Breast epithelium (tissue), 4 donors: ENCODE measurements at places on chromosomes 4 and X. TPM values are rescaled to one million over a fixed set of nuclear protein-coding genes. Genes with fewer than 3 reads are reported as not detected.

DNA sequence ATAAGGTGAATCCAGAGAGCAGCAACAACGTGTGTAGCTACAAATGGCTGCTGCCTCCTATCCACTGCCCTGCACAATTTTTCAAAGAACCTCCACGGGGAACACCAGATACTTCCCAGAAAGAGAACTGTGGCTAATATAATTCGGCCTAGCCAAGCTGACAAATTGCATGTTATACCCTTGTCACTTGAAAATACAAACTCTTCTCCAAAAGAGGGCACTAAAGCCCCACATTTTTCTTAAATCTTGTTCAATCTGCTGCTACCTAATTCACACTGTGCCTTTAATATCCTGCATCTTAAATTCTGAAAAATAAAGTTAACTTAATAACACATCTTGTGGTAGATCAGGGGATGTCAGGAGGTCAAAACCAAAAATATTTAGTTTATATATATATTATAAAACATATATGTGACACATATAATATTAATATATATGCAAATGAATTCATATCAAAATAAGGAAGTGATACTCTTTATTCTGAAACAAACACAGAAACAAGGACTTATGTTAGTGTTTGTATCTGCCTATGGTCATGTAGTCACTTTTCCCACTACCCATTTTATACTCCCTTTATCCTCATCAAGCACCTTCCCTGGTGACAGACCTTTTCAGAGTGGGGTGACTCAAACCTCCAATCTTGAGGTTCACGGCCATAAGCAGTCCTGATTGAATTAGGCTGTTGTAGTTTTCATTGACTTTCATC, 24.1 kb downstream of the CT45A1 start:
- no peak for DNase-seq

DNA sequence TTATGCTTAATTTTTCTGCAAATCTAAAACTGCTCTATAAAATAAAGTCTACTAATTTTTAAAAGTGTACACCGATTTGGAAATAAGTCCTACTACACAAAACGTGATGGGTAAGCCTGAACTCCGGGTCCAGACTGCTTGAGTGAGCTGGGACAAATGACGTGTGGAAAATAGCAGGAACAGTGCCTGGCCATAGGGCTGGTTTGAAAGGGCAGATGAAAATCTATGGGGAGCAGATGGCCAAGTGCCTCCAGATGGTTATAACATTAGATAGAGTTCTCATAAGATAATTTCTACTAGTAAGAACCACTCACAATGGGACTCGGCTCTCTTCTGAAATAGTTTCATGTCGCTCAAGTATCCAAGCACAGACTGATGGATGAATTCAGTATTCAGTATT, 52.5 kb downstream of the F11 start:
- DNase-seq, result no peak

DNA sequence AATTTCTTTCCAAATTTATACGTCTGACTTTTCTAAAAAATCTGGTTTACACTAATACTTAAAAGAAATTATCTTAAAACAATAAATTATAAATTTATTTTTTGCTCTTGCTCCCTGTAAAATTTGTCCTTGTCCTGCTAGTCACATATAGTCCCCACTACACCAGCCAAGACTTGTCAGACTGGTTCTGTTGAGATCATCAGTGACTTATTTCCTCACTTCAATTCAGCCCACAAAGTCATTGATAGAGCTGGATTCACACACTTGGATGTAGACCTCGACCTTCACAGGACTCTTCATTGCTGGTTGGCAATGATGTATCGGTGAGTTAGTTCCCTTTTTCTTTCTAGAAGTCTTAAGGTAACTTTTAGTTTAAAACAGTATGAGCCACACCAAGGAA, at the start of gene TMPRSS11E:
Gene TMPRSS11E (plus strand): TSS at position 263 of the 400 bp plus-strand sequence. CDS start 50 bp downstream, at position 313.
- no peak for DNase-seq

DNA sequence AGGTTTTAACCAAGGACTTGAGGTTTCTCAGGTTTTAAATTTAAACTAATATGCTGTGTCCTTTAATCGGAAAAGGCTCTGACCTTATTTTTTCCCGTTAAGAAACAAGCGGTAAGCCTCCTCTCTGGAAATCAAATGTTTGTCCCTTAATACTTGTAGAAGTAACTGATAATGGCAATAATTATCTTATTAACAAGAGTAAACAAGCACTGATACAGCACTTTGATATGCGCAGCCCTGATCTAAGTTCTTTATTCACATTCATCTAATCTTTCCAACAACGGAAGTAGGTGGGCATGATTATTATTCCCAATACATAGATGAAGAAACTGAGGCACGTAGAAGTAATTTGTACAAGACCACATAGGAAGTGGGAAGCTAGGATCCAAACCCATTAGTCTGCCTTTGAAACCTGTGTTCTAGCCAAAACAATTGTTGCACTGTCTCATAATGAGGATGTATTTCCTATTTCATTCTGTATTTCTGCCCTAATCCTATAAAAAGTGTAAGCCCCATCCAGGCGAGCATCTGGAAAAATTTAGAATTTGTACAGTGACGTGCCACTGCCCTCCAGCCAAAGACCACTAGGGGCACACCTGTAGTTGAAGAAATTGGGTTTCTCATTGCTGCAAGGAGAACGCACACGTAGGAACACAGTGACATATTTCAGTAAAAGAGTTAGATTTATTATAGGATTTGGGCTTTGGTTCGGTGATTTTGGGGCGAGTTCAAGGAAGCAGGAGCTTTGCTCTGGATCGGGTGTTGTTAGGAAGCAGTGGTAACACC, 606 bp downstream of the CXorf58 start:
- no peak for DNase-seq

The GPM6B gene
- total RNA-seq, result 35.7 TPM

GRCh38 chr4:25154594-25155265, 5.5 kb downstream of the SEPSECS start:
- DNase-seq, result no peak

- DNase-seq, result no peak
Observed at GRCh38 chr4:40124690-40125089, 68.0 kb downstream of the N4BP2 start.

GRCh38 chr4:101171747-101172146, 175.6 kb downstream of the PPP3CA start:
- DNase-seq, result no peak

- DNase-seq, result no peak
Observed at GRCh38 chrX:68355629-68355920, 77.7 kb downstream of the OPHN1 start.

- DNase-seq, result no peak
Observed at GRCh38 chrX:38968344-38969216, 167.3 kb downstream of the MID1IP1 start.

DNA sequence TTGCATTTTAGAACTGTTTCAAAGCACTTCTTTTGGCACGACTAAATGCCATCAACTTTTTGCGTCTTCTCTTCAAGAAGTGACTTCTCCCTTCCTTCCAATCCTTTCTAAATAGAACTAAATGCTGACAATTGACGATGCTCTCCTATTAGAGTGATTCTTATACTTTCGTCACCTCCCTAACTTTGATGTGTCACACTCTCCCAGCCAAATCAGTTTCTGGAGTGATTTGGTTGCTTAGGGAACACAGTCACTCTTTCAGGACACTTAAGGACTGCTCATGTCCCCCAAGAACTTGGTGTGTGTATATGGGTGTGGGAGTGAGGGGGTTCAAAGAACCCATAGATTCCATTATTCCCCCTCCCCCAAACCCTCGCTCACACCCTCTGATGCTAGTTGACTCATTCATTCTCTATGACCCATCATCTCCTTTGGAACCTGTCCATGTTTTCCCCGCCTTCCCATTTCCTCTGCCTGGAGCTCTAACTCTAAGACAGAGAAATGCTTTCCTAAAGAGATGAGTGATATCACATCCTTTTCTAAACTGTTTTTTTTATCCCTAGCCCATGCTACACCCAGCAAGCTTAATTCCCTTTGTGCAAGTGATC, 26.8 kb upstream of the AREG start:
- DNase-seq, result no peak

- DNase-seq, result no peak
Observed at GRCh38 chr4:140256941-140257340, 103.0 kb upstream of the MAML3 start.

DNA sequence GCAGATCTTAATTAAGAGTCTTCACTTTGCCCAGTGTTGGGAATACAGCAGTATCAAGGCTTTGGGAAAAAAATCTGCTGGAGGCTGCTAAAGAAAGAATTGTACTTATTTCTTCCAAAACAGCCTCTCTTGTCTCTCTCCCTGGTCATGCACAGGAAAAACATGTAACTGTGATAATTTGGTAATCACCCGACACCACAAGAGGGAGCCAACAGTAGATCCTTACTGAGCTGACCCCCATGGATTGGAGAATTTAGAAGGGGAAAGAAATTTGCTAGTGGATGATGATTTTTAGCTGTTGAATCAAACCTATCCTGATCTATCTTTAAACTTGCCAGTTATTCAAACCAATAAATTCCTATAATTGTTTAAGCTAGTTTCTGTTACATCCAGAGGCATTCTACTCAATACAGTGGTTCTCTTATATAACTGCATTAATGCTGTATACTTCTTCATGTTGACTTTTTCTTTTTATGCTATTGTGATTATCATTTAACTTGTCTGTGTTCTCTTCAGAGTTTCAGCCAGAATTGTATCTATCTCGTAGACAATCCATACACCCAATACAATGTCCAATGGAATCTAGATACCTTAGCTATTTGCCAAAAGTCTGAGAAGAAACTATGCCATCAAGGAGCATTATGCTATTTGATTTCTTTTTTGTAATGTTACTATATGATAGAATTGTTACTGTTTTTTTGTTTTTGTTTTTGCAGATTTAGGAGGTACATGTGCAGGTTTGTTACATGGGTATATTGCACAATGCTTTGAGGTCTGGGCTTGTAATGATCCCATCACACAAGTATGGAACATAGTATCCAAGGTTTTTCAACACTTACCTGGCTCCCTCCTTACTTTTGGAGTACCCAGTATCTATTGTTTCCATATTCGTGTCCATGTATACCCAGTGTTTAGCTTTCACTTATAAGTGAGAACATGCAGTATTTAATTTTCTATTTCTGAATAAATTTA, 31.3 kb upstream of the ARHGEF38 start:
- no peak for DNase-seq

The RBM46 gene
- not detected for total RNA-seq

GRCh38 chrX:30995060-30995700, 76.7 kb downstream of the FTHL17 start:
- no peak for DNase-seq

The FAT4 gene
- 25.1 TPM for total RNA-seq

DNA sequence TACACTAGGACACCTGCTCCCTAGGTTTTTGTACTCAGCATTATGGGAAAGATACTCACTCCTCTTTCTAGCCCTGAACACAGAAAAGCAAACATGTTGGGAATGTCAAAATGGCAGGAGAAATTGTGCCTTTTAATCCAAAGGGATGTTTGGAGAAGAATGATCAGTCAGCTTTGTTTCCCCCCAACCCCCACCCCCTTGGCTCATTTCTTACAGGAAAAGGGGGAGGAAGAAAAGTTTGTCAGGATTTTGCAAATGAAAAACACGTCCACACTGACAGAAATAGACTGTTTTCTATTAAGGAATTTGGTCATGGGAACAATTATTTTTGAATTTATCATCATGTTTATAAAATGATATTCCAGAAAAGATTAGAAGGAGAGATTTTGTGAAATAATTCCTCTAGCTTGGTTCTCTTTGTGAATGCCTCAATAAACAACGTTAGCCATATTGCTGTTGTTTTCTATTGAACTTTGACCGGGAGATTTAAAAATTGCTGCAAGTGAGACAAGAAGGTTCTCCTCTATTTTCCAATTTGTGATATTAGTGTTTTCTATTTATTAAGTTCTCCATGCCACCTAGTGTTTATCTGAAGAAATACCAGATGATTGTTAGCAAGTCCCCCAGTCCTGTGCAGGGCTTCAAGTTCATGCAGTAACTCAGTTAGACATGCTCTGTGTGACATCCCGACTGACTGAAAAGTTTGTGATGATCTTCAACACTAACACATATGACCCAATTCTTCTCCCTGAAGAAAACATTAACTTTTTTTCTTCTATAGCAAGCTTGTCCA, 31.3 kb upstream of the TFDP3 start:
- DNase-seq, result no peak

The CPZ gene
- 7.5 TPM for total RNA-seq

- DNase-seq, result no peak
Observed at GRCh38 chrX:9062641-9063040, 28.7 kb upstream of the FAM9B start.

- no peak for DNase-seq
Observed at GRCh38 chrX:115625572-115626301, 64.8 kb downstream of the PLS3 start.

DNA sequence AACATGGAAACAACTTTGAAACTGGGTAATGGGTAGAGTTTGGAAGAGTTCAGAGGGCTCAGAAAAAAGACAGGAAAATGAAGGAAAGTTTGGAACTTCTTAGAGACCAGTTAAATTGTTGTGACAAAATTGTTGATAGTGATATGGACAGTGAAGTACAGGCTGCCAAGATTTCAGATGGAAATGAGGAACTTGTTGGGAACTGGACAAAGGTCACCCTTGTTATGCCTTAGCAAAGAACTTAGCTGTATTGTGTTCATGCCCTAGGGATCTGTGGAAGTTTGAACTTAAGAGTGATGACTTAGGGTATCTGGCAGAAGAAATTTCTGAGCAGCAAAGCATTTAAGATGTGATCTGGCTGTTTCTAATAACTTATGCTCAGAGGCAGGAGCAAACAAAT, 5.1 kb upstream of the ARL13A start:
- DNase-seq, result no peak

DNA sequence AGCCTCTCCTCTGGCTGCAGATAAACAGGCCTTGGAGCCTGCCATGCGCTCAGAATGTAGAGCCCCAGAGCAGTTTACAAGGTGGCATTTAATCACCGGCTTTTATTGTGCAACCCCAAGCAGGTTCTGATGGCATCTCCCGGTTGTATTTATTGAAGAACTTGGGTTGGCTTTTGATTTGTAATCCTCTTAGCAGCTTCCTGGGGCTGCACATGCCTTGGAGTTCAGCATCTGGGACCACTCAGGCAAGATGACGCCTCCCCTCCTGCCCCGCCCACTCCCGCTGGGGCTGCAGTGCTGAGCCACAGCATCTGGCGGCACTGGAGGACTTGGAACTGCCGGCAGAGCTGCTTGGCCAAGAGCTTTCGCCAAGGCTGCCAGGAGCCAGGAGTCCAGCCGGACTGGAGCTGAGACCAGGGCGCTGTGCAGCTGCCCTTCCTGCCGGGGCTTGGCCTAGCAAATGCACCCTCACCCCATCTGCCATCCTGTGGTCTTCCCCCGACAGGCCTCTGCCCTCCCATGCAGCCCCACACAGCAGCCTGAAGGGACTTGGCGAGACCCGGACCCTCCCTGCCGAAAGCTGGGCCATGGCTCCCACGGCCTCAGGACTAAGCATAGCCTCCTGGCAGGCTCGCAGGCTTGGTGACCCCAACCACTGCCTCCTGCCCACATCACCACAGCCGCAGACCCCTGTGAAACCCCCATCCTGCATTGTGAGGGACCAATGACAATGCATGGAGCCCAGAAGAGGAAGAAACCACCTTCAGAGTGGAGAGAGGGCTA, 5.4 kb downstream of the HTRA3 start:
- peak; percentile 65 for DNase-seq
